ENCODE measurements at places on chromosomes 3 and 15.

DNA sequence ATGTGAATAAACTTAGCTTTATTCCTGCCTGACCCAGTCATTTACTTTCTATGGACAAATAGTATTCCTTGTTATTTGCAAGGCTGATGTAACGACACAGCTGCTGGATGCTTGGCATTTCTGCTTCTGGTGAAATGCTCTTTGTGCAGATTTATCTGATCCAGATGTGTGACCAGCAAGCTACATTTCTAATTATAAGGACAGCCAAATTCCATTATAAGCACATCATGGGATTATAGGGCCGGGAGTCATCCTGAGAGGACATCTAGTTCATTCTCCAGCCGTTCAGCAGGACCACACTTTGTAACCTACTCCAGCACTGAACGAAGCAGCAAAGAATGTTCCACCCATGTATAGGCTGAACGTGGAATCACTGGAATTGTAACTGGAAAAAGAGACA, 42.9 kb downstream of the FNDC3B start:
- H3K27ac ChIP-seq, result no peak overlapping the region
- H3K27me3 ChIP-seq, result no peaks in the 10 kb centered on the region
- no peak overlapping the region for H3K4me3 ChIP-seq
- H3K4me1 ChIP-seq, result peaks cover 14% of the 10 kb centered on the region
- DNase-seq, result no peak

- peaks cover 32% of the 10 kb centered on the region for H3K27me3 ChIP-seq
- no peak for DNase-seq
- peaks cover 4% of the 10 kb centered on the region for H3K4me1 ChIP-seq
- H3K36me3 ChIP-seq, result no peaks in the 10 kb centered on the region
Measured at GRCh38 chr3:146156095-146156494, 4.9 kb downstream of the PLOD2 start.

GRCh38 chr15:34855413-34855812, 60.1 kb upstream of the ACTC1 start:
- no peak for DNase-seq
- H3K27me3 ChIP-seq, result no peaks in the 10 kb centered on the region
- H3K4me1 ChIP-seq, result peaks cover 1% of the 10 kb centered on the region
- H3K27ac ChIP-seq, result no peak overlapping the region
- H3K4me3 ChIP-seq, result no peak overlapping the region

GRCh38 chr15:67922971-67923945, 83.4 kb upstream of the RNU6-1 start:
- no peaks in the 10 kb centered on the region for H3K27me3 ChIP-seq
- no peak for DNase-seq
- no peaks in the 10 kb centered on the region for H3K36me3 ChIP-seq

Data from activated naive CD8-positive, alpha-beta T cell treated with anti-CD3 and anti-CD28 coated beads, Interleukin-2, amount 10 ng/mL, durations not matched to agents 7 days and 5 days (primary cell).